ENCODE measurements at places on chromosomes 11 and 22.

DNA sequence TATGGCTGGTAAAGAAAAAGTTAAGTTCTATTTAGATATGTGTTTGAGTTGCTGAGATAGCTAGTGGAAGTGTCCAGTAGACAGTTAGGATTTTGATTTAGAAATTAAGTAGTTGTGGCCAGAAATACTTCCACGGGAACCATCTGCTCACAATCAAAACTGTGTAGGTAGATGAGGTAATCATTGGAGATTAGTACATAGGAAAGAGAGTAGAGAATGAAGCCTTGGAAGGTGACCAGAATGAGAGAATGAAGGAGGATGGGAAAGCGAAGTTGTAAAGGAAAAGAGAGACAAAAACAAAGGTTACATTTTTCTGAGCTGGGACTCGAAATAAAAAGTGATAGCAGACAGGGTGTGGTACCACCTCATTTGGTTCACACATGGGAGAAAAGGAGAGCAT lies 296.9 kb upstream of the SORL1-AS1 start:
- DNase-seq: no peak

DNA sequence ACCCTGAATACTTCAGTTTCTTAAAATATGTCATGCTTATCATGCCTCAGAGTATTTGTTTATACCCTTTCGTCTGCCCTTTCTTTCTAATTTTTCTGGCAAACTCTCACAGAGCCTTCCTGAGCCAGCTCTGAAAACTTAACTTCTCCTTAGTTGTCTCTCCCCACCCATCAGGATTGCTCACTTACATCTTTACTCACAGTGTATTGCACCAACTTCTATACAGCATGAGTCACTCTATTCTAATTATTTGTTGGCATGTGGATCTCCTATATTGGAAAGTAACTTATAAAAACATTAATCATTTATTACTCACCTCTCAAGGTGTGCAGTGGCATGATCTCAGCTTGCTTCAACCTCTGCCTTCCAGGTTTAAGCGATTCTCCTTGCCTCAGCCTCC lies 114.9 kb downstream of the FANCF start:
- DNase-seq: no peak

DNA sequence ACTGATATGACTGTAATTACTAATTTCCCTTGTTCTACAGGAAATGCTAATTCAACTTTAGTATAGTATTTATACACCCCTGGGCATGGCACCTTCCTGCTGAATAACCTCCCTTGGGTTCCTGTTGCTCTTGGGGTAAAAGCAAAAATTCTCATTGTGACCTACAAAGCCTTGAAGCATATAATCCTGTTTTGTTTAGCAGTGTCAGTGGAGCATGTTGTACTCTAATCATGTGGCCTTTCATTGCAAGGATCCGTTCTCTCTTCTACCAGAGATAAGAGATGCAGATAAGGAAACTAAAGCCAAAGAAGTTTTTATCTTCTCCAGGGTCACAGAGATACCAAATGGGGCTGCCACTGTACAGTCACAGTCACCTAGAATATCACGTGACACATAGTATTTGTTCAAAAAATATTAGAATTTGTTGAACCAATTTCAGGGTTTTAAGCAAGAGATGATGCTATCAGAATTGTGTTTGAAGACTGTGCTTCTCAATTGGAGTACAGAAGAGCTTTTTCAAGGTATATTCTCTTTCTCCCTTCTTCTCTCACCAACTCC lies 25.1 kb downstream of the CSRP3 start:
- no peak for DNase-seq

- DNase-seq: no peak
Observed at GRCh38 chr11:102006835-102007566, 40.2 kb upstream of the CFAP300 start.

DNA sequence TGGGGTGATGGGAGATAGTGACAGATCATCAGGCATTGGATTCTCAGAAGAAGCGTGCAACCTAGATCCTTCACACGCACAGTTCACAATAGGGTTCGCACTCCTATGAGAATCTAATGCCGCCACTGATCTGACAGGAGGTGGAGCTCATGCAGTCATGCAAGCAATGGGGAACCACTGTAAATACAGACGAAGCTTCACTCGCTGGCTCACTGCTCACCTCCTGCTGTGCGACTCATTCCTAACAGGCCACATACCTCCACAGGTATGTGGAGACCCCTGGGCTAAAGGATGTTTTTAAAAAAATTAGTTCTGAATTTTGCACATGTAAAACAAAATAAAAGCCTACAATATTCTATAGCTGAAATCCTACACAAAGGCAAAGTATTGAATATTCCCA lies 20.5 kb upstream of the TEAD1 start:
- no peak for DNase-seq

GRCh38 chr11:117704395-117705100 lies 92.5 kb downstream of the DSCAML1 start:
- DNase-seq: no peak

- peak; percentile 58 for DNase-seq
Observed at GRCh38 chr22:36344106-36344827, 43.5 kb downstream of the MYH9 start.

All from stimulated activated CD8-positive, alpha-beta memory T cell treated with anti-CD3 and anti-CD28 coated beads, Interleukin-4, amount 100 ng/mL, for 4 hours (primary cell).